ENCODE measurements at places on chromosomes 13 and 19.
A peak's percentile ranks its signal among the peaks of the same experiment; 100 is the strongest.

DNA sequence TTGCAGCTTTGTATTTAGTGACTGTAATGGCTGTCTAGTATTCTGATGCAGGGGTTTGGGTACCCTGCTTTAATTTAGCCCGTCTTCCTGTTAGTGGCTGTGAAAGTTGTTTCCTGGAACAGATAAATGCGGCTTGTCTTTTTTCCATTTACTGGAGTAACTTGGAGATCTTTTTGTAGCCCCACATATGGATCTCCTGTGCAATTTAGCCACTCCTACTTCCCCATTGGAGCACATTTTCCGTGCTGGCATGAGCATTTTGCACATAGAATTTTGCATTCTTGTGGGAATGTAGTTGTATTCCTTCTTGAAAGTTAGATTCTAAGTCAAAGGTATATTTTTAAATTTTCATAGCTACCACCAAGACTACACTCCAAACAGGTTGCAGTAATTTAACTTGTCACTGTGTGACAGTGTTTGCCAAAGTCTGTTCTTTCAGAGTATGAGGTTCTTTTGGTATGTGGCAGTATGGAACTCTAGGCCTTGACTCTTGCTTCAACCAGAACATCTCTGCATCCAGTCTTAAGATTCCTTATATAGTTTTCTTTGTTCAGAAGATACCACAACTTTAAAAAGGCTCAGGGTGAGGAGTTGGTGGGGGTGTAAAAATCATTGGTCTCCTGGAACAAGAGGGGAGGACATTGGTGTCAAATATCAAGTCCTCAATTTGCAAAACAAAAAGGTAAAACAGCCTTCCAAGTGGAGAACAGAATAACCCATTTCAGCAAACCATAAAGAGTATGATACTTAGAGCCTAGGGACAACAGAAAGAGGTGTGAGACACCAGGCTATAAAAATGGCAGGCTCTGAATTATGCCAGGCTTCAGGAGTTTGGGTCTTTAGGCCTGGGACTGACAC is 21.1 kb upstream of the CCDC97 start:
- DNase-seq = no peak

DNA sequence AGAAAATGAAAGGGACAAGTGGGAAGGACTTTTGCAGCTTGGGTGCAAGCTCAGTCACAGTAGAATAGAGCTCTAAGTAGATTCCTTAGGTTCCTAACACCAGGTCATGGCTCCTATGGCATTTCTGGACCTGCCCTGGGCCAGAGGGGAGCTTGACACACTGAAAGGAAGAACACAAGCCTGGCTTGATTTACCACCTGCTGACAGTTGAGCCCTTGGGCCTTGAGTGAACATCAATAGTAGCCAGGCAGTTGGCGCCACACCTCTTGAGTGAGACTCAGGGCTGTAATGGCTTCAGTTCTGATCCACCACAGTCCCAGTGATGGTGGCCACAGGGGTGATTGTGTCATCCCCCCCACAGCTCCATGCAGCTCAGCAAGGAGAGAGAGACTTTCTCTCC is 221.9 kb upstream of the PCDH17 start:
- no peak for DNase-seq

- no peak for DNase-seq
Observed at GRCh38 chr19:8251025-8251472, 41.9 kb downstream of the CERS4 start.

DNA sequence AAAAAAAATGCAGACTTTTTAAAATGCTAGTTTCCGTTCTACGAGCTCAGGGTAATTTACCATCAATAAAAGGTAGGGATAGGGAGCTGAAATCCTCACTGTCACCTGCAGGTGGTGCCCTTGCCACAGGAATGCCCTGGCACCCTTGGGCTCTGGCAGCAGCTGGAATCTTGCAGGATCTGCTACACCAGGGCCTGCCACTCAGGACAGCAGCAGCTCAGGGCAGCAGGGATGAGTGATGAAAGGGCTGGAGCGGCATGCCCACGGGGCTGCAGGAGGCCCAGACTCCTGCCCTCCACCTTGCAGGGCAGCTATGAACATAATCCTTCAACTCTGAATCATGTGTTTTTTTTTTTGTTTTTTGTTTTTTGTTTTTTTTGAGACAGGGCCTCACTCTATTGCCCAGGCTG is 54.0 kb downstream of the GNG7 start:
- DNase-seq = peak; percentile 71

DNA sequence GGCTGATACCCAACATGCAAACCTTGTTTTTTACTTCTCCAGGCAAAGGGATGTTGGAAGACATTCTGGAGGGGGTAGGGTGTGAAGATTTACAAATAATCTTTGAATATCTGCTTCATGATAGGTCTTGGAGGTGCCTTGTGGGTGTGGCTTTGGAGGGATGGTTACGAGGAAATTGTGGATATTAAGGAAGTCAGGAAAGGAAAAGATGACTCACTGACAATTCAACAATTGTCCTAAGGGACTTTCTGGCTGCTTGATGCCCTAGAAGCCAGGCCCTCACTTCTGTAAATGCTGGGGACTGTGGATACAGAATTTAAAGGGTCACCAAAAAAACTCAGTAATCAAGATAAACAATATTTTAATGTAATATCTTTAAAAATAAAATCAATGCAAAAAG is 37.4 kb upstream of the ZNF527 start:
- DNase-seq = peak; percentile 6

- DNase-seq = no peak
Observed at GRCh38 chr13:50283017-50283416, 267.8 kb downstream of the KCNRG start.

DNA sequence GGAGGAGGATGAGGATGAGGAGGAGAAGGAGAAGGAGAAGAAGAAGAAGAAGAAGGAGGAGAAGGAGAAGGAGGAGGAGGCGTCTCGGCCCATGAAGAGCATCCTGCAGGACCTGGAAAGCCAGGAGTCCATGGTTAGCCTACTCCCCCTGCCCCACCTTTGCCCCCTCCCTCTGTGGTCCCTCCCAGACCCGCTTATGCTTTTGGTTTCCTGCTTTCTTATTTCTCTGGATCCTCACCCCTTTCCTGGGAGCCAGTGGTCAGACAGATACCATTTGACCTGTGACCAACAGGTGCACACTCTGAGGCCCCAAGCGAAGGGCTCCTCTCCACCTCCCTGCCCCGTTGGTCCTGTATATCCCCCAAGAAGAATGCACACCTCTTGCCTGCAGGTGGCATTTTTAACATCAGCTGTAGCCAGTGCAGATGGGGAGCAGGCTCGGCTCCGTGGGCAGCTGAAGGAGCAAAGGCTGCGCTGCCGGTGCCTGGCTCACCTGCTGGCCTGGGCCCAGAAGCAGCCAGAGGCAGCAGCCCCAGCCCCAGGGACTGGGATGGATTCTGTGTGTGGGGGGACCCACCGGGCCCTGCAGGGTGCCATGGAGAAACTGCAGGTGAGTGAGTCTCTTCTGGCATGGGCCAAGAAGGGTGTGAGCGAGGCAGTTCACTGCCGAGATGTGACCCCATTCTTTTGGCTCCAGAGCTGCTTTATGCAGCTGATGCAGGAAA is 32.1 kb upstream of the ZNF492 start:
- DNase-seq = no peak

DNA sequence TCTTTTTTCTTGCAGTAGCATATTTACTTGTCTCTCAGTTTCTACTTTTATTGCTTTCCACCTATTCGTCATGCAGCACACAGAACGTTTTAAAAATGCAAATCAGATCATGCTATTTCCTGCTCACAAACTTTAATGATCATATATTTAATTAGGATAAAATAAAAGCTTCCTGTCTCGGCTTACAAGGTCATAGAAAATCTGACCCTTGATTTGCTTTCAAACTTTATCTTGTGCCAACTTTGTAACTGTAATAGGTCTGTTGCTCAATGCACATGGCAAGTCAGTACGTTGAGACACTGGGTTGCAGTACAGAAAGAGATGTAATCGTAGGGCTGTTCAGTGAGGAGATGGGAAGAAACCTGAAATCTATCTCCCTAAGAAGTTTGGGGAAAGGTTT is 95.6 kb upstream of the CSNK1A1L start:
- DNase-seq = no peak

DNA sequence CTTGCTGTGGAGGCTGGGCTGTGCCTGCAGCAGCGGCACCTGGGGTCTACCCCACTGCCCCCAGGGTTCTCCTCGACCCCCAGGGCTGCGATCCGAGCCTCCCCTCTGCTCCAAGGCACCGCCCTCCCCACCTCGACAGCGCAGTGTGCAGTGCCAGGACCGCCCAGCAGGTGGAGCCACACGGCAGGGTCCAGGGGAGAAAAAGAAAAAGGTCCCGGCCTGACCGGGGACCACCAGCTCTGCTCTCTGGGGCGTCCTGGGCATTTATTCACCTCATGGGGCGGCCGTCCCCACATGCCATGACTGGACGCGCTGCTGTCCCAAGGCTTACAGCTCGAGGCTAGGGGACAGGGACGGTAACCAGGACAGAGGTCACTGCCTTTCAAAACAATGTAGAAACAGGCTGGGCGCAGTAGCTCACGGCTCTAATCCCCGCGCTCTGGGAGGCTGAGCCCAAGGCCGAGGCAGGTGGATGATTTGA is 10.6 kb downstream of the REXO1 start:
- peak; percentile 35 for DNase-seq

DNA sequence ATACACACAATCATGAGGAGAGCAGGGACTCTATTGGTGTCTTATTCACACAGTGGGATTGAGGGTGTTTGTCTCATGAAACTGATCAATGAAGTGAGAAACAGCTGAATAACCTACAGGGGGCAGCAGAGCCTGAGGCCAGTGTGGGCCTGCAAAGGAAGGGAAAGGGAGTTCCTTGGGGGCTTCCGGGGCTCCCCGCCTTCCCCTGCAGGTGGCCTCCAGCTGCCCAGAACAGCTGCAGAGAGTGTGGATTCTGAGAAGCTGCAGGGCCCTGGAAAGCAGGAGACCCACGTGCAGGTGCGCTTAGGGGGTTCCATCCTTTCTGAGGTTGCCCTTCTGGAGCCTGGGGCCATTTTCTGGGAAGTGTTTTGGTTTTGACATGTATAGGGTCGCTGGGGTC is 20.1 kb downstream of the ZNF763 start:
- DNase-seq = no peak

GRCh38 chr19:40253611-40254092 is 27.2 kb upstream of the CCNP start:
- no peak for DNase-seq

DNA sequence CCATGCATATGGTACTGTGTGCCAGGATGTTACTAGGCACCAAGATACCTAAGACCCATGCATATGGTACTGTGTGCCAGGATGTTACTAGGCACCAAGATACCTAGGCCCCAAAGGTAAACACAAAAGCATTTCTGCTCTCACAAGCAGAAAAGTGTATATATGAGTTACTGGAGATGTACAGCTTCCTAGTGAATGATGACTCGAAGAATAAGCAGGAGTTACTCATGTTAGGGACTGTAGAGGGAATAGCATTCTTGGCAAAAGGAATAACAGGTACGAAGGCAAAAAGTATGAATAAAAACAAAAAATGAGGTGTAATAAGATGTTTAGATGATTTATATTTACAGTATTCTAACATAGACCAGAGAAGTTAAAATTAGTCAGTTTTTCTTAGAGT is 383.7 kb downstream of the DIAPH3 start:
- DNase-seq = no peak

GRCh38 chr13:99398071-99398470 is 90.9 kb upstream of the GPR183 start:
- DNase-seq = no peak

GRCh38 chr19:18428787-18429674 is 8.9 kb downstream of the ISYNA1 start:
- peak; percentile 95 for DNase-seq

DNA sequence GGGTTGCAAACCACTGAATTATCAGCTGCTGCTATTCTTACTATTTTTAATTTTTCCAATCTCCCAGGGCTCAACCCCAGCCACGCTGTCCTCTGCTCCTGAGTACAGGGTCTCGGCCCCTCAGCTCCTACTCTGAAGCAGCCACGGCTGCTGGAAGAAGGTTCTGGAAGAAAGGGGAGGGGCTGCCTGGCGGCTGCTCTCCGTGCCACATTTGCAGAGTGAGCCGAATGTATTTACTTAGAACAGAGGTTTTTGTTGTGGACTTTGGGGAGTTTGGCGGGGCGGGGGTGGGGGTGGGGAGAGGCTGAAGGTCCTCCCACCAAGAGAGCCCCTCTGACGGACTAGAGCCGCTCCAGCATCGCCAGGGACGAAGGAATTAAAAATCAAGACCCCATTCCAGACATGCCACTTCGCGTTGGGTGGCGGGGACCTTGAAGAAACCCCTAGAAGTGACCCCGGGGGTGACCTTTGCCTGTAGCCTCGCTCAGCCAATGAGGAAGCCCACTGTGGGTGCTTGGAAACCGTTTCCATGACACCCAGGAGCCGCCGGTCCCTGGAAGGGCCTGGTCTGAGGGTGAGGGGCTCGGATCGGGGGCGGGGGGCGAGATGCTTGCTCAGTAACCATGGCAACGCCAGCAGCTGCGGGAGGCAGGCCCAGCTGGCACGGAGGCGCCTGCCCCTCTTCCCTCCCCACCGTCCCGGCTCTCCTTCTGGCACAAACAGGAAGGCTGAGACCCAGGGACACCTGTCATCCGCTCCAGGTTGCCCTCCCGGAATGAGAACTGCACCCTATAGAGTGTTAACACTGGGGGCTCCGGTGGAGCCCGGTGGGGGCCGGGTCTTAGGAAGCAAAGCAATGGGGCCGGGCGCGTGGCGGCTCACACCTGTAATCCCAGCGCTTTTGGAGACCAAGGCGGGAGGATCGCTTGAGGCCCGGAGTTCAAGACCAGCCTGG is 54.2 kb upstream of the PTPRS start:
- no peak for DNase-seq

- peak; percentile 52 for DNase-seq
Observed at GRCh38 chr19:18437491-18438330, at the start of gene ISYNA1. Gene ISYNA1, minus strand, starts transcription at chr19:18438133. Its CDS starts 154 bp downstream, at chr19:18437979.

DNA sequence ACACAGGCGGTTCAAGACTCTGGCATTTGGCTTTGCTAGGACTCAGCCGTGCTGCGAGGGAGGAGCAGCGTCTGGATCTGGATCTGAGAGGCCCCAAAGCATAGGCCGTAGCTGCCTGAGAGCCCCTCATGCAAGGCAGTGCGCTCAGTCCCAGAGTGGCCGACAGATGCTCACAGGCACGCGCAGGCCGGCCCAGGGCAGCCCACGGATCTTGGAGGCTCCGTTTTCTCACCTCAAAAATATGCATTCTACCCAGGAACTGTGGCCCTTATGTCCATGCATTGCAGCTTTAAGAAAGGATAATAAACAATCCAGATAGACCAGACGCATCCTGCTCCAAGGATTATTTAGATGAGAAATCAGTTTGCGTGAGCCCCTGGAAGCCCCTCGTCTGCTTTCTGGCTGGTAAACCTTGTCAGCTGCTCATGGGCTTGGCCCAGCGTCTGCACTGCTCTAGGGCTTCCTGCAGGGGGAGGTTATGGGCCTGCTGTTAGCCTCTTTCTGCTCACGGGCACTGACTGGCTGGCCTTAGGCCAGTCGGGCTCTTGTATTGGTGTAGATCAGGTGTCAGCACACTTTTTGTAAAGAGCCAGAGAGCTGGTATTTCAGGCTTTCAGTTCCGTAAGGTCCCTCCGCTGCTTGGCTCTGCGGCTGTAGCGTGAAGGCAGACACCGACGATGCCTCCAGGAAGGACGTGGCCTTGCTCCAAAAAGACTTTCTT is 24.2 kb downstream of the TEX29 start:
- DNase-seq = peak; percentile 42

GRCh38 chr13:27482983-27483382 is 32.6 kb upstream of the MTIF3 start:
- no peak for DNase-seq

Data from fibroblast of skin of scalp (primary cell).